Activated T-cell treated with anti-CD3 and anti-CD28 coated beads, Interleukin-2, amount 50 U/mL, for 4 hours (primary cell): ENCODE measurements at places on chromosomes 5 and 9. TPM values are rescaled to one million over a fixed set of nuclear protein-coding genes. Genes with fewer than 3 reads are reported as not detected.

- no peak for DNase-seq
These were observed 84.8 kb downstream of the MVB12B start for GRCh38 chr9:126411225-126411947.

DNA sequence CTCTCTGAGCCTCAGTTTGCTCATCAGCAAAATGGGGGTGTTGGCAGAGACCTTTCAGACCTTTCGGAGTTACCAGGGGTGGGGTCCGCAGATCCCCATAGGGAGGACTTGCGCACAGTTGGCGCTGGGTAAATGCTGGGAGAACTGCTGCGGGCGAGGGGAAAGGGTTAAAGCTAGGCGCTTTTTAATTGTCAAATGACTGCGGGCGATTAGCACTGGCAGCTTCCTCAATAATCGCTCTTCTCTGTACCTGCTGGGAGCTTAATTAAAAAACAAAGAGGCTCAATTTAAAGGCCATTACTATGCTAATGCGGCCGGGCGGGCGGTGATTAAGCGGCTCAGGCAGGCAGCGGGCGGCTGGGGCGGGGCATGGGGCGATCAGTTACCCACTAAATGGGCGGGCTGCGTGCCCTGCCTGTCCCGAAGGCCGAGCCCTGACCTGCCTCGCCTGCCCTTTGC, 63.0 kb downstream of the LMX1B start:
- DNase-seq, result no peak

DNA sequence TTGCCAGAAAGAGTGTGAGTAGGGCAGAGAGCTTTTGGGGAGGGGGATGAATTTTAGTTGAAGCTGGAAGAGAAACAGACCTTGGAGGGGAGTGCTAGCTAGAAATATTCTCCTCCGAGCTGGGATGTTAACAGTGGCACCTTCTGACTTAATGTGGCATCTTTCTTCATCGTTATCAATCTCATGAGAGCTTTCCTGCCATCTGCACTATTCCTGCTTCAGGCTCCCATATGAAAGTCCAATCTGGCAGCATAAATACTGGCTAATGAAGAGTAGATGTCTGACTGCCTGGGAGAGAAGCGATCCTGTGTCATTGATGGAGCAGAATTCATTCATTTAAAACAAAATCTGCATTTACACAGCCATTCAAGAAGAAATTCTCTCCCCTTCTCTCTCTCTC, 284.5 kb downstream of the TMEM38B start:
- DNase-seq, result no peak

DNA sequence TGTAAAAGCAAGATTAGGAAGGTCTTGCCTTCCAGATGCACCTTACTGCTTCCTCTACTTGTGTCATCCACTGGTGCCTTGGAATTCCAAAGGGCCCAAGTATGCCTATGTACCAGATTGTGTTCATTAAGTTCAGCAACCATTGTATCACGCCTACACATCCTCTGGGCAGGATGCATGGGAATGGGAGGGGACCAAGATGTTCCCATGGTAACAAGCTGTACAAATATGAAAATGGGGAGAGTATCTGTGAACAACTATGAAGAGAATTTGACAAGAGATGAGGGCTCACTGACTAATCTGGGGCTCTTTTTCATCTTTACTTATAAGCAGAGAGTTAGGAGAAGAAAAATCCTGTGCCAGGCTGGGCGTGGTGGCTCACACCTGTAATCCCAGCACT, 137.8 kb upstream of the MAP1B start:
- no peak for DNase-seq

- no peak for DNase-seq
These were observed 133.4 kb downstream of the SUSD1 start for GRCh38 chr9:112041536-112042243.

DNA sequence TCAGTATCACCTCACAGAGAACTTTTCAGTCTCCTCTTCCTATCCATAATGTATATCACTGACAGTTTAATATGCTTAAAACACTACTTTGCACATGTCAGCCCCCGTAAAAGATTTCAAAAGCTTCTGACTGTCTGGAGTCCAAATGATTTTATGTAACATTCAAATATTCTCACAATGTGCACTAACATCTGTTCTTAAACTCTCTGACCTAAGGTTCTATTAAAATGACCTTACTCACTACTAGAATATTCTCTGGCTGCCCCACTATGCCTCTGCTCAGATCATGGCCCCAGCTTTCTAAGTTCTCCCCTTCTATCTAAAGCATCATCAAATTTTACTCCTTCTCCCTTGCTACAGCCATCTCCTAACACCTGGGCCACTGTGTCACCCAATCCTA, 52.5 kb downstream of the AP3B1 start:
- DNase-seq, result no peak

DNA sequence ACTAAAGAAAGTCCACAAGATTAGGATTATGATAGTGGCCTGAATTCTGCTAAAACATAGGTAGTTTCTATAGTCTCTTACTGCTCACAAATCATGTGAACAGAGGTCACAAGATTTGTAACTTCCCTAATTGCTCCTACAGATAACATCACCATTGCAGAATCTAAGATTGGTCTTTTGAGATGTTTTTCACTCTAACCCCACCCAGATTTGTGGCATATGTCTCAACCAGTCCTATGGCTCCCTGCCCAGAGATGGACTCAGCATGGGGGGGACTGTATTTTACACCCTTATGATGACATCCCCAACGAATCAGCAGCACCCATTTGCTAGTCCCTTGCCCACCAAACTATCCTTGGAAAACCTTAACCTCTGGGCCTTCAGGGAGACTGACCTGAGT, 1046.2 kb downstream of the CDH12 start:
- no peak for DNase-seq

TIMD4 gene
- total RNA-seq, result 1.2 TPM

GRCh38 chr9:93952784-93953495, 2.2 kb downstream of the BARX1 start:
- DNase-seq, result no peak

ZFP2 gene
- total RNA-seq, result 0.15 TPM
